ENCODE measurements at places on chromosomes 13 and 19. TPM values are rescaled to one million over a fixed set of nuclear protein-coding genes. Genes with fewer than 3 reads are reported as not detected.

Gene SERPINE3
- not detected for total RNA-seq

Gene HIPK4
- total RNA-seq = 0.10 TPM

Gene PRKCG
- not detected for total RNA-seq

Gene SMIM24
- total RNA-seq = not detected

Gene PGLYRP2
- total RNA-seq = 0.08 TPM

Gene ATP8A2
- 0.10 TPM for total RNA-seq
